ENCODE measurements at places on chromosomes 11 and 22. TPM values are rescaled to one million over a fixed set of nuclear protein-coding genes. Genes with fewer than 3 reads are reported as not detected.

- no peak for DNase-seq
Observed at GRCh38 chr11:47906066-47906465, 57.9 kb upstream of the NUP160 start.

DNA sequence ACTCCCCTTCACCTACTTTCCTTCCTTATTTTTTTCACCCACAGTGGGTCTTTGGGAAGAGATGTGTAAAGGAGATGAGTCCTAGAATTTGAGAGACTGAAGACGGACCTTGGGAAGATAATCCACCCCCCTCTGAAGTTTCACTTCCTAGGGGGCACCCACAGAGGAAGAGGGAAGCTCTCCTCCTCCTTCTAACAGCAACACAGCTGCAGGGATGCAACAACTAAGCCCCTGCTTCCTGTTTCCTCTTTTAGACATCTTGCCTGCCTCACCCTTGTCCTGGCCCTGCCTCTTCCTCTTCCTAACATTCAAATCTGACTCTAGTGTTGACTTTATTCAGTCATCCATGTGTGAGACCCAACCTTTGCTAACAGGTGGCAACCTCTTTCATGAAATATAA, 424.6 kb downstream of the BUD13 start:
- no peak for DNase-seq

DNA sequence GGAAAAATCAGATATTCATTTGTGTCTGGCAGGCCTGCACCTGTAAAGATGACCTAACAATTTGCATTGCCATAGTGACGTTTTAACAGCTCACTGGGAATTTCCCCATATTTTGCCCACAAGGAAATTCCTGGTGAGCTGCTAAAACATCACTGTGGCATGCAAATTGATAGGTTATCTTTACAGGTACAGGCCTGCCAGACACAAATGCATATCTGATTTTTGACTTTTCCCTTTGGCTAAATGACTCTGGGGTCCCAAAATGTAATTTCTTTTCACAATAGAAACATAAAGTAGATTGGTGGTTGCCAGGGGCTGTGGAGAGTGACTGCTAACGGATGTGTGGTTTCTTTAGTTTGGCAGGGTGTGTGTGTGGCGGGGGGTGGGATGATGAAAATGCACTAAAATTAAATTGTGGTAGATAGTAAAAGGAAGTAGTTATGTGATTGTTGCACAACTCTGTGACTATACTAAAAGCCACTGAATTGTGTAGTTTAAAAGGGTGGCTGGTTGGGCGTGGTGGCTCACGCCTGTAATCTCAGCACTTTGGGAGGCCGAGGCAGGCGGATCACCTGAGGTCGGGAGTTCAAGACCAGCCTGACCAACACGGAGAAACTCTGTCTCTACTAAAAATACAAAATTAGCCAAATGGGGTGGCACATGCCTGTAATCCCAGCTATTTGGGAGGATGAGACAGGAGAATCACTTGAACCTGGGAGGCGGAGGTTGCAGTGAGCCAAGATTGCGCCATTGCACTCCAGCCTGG, 18.5 kb upstream of the FEZ1 start:
- DNase-seq, result no peak

- DNase-seq, result no peak
Observed at GRCh38 chr11:94787801-94788200, 19.6 kb downstream of the AMOTL1 start.

- peak; percentile 74 for DNase-seq
Observed at GRCh38 chr11:119370486-119371046, 10.9 kb downstream of the USP2 start.

- no peak for DNase-seq
Observed at GRCh38 chr11:33598426-33599069, 102.1 kb downstream of the C11orf91 start.

- DNase-seq, result no peak
Observed at GRCh38 chr11:28274216-28274615, 166.0 kb downstream of the METTL15 start.

- no peak for DNase-seq
Observed at GRCh38 chr22:24486501-24486921, 8.6 kb upstream of the UPB1 start.

DNA sequence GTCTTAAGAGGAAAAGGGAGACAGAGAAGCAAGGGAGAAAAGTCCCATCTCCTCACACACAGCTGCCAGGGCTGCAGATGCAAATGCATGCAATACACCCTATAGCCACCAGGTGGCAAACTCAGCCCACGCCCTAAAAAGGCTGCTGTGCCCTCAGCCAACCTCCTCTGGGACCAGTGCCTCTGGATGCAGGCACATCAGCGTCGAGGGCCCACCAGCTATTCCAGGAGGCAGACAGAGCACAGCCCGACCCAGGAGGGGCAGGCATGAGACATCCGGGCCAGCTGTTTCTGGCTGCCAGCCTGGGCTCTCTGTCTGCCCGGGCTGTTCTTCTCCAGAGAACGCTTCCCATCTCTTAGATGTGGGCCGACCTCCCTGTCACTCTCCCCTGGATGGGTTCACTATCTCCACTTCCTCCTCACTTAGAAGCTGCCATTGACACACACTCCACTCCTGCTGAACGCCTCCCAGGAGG, 39.7 kb downstream of the TPBGL start:
- DNase-seq, result peak; percentile 83

CALCA gene
- not detected for total RNA-seq

KCNJ1 gene
- total RNA-seq, result not detected

MOV10L1 gene
- total RNA-seq, result not detected

MYRF gene
- total RNA-seq, result 0.16 TPM

ABCC8 gene
- total RNA-seq, result 0.91 TPM

PGA5 gene
- not detected for total RNA-seq

CD6 gene
- total RNA-seq, result 0.08 TPM
